GM18507 (cell line): ENCODE measurements at places on chromosomes 7 and 10.

DNA sequence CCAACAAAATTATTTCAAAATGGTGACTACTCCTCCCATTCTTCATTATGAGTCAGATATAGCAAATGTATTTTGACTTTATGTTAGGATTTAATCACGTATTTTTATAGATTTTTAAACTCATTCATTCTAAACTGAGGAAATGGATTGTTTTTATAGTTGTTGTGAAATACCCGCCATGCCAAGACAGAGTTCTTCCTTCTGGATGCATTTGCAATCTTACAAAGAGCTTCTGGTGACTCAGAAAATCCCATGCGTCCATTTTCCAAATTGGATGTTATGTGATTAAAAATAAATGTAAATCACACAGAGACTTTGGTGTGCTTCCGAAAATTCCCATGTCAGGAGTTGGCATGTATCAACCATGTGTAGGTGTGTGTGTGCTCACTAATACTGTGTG is 179.3 kb downstream of the TRIL start:
- no peak for DNase-seq

DNA sequence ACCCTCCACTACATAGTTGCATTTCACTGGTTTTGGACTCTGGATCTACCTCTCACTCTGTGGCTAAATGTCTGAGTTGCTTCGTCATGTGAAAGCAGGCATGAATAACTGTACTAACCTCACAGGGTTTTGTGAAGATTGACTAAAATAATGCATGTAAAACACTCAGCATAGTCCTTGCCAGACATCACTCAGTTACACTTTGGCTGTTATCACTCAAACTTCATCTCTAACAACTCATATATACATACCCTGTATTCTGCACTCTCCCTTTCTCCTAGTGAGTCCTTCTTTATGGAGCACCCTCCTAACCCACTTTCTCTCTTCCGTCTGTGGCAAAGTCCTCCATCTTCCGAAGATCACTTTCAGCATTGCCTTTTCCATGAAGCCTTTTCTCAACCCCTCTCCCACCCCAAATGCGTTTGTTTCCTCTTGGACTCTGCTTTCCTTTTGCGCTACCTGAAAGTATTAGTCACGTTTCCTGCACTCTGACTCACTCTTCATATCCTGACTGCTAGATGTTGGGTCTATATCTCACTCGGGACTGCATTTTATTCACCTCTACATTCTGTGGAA is 72.6 kb downstream of the OSBPL3 start:
- no peak for DNase-seq

DNA sequence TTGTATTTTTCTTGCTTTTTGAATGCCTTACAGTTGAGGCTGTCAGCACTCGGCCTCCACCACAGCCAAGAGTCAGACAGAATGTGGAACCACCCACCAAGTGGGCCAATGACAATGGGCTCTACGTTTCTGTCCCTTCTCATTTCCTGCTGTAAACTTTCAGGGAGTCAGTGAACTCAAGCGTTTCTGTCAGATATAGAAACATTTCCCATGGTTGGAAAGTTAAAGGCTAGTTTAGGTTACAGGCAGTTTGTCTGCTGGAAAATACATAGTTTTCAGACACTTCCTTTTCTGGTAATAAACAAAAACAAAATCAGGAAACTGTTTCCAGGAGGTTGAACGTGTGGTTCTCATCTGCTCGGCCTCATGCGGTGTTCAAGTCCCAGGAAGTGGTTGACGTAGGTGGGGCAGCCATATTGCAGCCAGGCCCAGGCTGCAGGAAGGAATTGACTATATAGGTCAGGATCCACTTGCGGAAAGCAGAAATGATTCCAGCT is 245.1 kb downstream of the CAMK1D start:
- no peak for DNase-seq

GRCh38 chr7:71135663-71136062 is 3.7 kb downstream of the GALNT17 start:
- DNase-seq, result no peak

DNA sequence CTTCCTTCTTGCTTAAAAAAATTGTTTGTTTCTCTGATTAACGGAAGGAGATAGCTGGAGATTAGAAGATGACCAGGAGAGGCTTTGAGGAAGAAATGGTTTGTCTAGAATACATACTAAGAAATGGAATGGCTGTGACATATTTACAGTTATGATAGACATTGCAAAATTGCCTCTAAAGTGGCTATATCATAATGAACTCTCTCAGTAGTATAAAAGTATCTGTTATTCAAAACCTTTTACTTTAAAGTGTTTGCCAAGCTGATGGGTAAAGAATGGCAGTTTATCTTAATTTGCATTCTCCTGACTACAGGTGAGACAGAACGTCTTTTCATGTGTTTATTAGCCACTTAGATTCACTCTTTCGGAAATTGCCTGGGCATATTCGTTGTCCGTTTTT is 28.7 kb downstream of the LRGUK start:
- no peak for DNase-seq

DNA sequence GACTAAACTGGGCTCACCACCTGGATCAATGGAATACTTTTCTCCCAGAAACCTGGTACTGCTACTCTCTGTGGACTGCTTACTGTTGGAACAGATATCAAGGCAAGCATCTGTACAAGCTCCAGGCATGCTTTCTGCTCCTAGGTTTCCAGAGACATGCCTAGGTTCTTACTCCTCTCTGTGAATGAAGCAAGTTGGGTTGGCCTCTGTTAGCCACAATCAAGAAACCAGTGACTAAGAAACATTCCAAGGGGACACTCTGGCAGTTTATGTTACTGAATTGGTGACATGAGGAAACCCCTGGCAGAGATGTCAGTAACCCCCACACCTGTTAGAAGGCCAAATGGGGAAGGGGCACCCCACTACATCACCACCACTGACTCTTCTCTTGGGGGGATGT is 121.9 kb downstream of the GFRA1 start:
- no peak for DNase-seq

GRCh38 chr10:101121654-101122031 is 9.5 kb upstream of the TLX1 start:
- no peak for DNase-seq

GRCh38 chr10:72328045-72328828 is 26.5 kb downstream of the DNAJB12 start:
- DNase-seq, result no peak

GRCh38 chr7:15626041-15626440 is 60.4 kb downstream of the MEOX2 start:
- DNase-seq, result no peak

GRCh38 chr7:14336256-14336655 is 346.8 kb upstream of the ETV1 start:
- DNase-seq, result no peak

DNA sequence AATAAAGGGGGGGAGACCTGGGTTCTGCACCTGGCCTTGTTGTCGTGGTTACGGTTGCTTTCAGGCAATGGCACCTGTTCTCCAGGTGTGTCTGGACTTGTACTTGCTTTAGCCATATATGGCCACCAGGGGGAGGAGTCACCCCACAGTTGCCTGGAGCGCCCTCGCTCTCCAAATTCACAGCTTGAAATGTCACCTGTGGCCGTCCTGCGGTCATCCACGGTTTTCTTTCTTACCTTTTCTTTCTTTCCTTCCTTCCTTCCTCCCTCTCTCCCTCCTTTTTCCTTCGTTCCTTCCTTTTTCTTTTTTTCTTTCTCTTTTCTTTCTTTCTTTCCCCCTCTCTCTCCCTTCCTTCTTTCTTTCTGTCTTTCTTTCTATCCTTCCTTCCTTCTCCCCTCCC is 157.2 kb upstream of the ZNF92 start:
- no peak for DNase-seq

- DNase-seq, result no peak
These were observed 126.1 kb upstream of the EFCAB10 start for GRCh38 chr7:105707381-105707780.
